ENCODE measurements at places on chromosomes 6 and 20. TPM values are rescaled to one million over a fixed set of nuclear protein-coding genes. Genes with fewer than 3 reads are reported as not detected.

The PCSK2 gene
- not detected for total RNA-seq

The MUCL3 gene
- total RNA-seq, result not detected

The SLC22A7 gene
- total RNA-seq, result not detected

The ULBP3 gene
- total RNA-seq, result 4.0 TPM

The CRYBG1 gene
- 46.5 TPM for total RNA-seq

All from tracheal epithelial cell (primary cell).